ENCODE measurements at places on chromosomes 2 and 18. TPM values are rescaled to one million over a fixed set of nuclear protein-coding genes. Genes with fewer than 3 reads are reported as not detected.

Gene HRH4
- total RNA-seq: 0.22 TPM

DNA sequence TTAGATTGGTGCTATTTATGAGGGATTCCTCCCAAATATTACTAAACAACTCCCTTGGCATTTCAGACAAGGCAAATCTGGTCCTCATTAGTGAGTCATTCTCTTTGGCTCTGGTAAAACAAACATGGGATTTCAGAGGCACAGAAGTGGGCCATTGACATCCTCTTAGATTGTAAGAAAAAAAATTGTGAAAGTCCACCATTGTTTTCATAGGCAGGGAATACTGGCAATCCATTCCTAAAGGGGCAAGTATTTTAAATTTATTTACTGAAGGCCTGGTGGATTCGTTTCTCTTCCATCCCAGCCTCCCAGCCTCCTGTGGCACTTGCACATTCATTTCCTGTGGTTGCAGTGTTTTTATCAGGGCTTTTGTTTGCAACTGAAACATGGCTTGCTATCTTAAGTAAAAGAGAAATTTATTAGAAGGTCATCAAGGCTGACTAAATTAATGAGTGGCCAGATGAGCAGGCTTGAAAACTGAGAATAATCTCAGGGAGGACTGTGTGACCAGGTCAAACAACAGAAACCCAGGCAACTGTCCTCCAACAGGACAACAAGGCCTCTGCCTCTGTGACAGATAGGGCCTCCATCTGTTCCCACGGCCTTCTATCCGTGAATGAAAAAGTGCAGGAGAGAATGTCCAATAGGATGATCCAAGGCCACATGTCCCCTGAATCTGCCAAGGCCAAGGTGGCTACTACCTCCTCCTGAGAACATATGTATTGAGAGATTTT lies 23.1 kb upstream of the TNFAIP6 start:
- no peaks in the 10 kb centered on the region for H3K27me3 ChIP-seq
- no peak overlapping the region for H3K4me3 ChIP-seq
- H3K27ac ChIP-seq: no peak overlapping the region
- no peaks in the 10 kb centered on the region for H3K4me1 ChIP-seq
- DNase-seq: no peak

GRCh38 chr2:39981883-39982311 lies 202.8 kb upstream of the THUMPD2 start:
- no peaks in the 10 kb centered on the region for H3K36me3 ChIP-seq
- no peaks in the 10 kb centered on the region for H3K4me1 ChIP-seq
- no peak overlapping the region for H3K4me3 ChIP-seq
- H3K27me3 ChIP-seq: no peaks in the 10 kb centered on the region
- no peak for DNase-seq

GRCh38 chr2:188517549-188518215 lies 226.0 kb downstream of the GULP1 start:
- H3K27me3 ChIP-seq: no peaks in the 10 kb centered on the region
- H3K4me1 ChIP-seq: no peaks in the 10 kb centered on the region
- no peaks in the 10 kb centered on the region for H3K36me3 ChIP-seq
- no peak for DNase-seq
- no peak overlapping the region for H3K27ac ChIP-seq

- no peaks in the 10 kb centered on the region for H3K36me3 ChIP-seq
- H3K27me3 ChIP-seq: no peaks in the 10 kb centered on the region
- no peaks in the 10 kb centered on the region for H3K4me1 ChIP-seq
- H3K27ac ChIP-seq: no peak overlapping the region
- no peak for DNase-seq
Measured at GRCh38 chr2:126189527-126189926, 466.4 kb upstream of the GYPC start.

All from CD4-positive, alpha-beta T cell (primary cell).